ENCODE measurements at places on chromosomes 11 and 22.

DNA sequence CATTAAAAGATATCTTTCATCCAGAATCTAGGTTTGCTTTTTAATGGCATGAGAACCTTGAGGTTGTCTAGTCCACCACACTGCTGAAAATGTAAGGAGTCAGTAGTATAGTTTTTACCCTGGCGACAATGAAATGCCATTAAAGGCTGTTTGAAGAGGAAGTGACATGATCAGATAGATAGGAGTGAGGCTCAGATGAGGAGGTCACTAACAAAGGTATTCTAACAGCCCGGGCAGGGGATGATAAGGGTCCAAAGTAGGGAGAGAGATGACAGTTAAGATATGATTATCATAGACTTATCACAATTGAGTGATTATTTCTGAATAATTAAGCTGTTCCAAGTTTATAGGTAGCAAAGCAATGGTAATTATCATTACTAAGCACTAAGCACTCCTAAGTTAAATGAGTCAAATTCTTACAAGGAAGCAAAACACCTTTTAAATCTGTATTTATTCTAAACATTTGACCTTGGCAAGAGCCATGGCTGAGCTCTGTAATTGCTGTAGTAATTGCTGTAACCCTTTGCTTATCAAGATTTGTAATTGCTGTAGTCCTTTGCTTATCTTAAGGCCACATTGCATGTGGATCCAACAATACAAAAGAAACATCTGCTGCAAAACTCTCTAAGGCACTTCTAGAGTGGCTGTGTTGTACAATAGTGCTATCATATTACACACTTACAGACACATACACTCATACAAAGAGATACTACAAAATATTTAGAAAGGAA lies 92.6 kb downstream of the ENTHD1 start:
- DNase-seq = no peak

DNA sequence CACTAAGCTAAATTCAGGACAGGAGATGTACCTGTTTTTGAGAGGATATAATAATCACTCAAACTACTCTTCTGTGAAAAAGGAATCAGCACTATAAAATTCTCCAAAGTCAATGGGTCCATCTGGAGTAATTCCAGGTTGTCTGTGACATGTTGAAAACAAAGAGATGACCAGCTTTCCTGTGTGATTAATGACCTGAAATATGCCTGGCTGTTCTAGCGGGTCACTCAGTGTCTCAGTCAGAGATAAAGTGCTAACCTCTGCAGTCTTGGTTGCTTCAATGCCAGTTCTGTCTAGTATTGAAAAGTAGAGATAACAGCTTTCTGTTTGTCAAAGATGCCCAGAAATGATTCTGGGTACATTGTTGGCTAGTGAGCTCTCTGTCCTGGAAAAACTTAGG lies 722.6 kb upstream of the TENM4 start:
- no peak for DNase-seq

- DNase-seq = no peak
These were observed 332.4 kb downstream of the TBC1D22A start for GRCh38 chr22:47094861-47095330.

DNA sequence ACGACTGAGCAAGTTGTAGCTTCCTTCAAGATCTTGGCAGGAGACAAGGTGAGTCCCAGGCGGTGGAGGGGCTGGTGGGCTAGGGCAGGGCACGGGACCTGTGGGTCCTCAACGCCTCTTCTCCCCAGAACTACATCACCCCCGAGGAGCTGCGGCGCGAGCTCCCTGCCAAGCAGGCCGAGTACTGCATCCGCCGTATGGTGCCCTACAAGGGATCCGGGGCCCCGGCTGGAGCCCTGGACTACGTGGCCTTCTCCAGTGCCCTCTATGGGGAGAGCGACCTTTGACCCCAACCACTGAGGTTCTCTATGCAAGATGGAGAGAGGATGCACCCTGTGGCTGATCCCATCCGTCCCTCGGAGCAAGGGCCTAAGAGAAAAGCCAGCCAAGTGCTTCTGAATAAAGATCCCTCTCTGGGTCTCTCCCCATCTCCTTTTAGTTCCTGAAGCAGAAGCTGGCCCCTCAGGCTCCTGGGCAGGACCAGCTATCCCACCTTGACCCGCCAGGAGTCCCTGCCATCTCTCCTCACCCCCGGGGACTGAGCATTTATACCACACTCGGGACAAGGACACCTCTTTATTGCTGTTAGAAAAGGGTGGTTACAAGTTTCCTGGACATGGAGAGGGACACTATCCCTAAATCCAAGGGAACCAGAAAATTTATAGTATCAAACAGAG lies 5.4 kb downstream of the CTSF start:
- no peak for DNase-seq

DNA sequence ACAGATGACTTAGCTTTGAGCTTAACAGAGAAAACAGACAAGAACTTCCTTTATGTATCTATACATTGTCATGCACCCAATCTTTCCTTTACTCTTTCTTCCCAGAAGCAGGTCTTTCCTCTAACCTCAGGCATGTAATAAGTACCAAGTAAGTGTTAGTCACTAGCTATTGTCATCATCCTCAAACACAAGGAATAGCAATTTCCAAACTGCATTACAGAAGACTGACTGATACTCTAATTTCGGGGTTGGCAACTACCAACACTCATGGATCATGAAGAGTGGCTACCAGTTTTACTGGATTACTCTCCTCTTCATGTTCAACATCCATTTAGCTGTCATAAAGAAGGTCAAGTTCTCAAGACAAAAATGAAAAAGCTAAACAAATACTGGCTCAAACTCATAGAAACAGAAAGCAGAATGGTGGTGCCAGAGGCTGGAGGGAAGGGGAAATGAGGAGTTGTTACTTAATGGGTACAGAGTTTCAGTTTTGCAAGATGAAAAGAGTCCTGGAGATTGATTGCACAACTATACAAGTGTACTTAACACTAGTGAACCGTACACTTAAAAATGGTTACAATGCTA lies 111.6 kb downstream of the SIK3 start:
- no peak for DNase-seq

GRCh38 chr22:40408718-40409612 lies 38.6 kb downstream of the SGSM3 start:
- DNase-seq = no peak

DNA sequence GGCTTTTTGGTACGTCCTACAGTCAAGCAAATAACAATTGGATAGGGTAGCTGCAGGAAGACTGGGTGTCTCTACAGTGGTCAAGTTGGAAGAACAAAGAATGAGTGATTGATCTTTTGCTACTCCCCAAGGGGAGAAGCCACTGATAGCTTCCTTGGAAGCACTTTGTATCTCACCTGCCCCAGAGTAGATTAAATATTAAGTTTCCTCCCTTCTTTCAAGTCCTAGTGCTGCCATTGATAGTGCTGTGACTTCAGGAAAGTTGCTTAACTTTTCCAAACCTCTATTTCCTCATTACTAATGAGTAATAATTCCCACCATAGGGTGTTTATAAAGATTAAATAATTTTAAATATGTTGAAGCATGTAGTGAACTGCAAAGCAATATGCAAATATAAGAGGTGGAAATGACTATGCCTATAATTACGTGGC lies 35.6 kb upstream of the EHF start:
- no peak for DNase-seq

GRCh38 chr11:130815097-130815802 lies 101.0 kb downstream of the SNX19 start:
- DNase-seq = no peak

GRCh38 chr11:17389957-17390649 lies 1.6 kb upstream of the KCNJ11 start:
- DNase-seq = no peak

GRCh38 chr22:23862103-23862502 lies 4.4 kb downstream of the SLC2A11 start:
- no peak for DNase-seq

GRCh38 chr11:94526645-94527438 lies 14.6 kb downstream of the C11orf97 start:
- DNase-seq = no peak

GRCh38 chr22:23501261-23501619 lies 78.8 kb downstream of the IGLL1 start:
- DNase-seq = no peak

DNA sequence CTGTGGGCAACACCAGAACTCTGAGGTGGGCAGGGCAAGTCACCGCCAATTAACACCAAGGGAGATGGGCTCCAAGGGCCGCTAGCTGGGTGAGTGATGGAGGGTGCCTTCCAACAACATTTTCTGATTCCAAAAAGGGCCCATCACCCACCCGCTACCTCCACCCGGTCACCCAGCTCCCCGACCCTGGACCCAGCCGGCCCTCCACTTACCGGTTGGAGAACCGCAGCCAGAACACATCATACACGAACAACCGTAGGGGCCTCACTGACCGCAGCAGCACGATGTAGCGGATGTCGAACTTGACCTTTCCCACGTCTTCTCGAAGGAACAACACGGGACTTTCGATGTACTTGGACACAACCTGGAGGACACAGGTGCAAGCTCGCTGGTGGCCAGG lies 14.7 kb downstream of the TTLL12 start:
- DNase-seq = no peak

DNA sequence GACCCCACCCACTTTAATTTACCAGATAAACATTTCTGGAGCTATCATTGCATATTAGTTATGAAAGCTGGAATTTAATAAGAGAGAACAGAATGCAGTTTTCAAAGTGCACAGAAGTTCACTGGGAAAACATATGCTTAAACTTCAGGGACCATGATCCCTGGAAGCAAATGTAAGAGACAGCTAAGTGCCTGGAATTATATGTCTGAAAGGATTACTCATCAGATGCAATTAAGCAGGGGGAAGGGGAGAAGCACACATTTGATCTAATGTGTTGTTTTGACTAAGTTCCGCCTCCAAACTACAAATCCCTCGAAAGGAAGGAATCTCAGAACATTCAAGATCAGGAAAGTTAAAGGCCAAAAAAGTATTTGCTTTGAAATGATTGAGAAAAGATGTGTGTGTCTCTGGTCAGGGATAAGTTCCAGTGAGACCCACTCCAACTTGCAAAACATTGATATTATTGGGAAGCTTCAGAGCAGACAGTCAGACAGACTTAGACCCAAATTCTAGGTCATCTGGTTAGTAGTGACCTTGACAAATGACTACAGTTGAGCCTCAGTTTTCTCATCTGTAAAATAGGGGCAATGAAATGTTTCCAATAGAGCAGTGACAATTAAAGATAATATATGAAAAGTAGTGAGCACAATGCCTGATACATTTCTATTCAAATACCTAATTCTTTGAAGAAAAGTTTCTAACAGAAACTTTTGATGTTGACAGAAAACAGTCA lies 147.6 kb downstream of the ME3 start:
- DNase-seq = no peak

- DNase-seq = no peak
These were observed 75.8 kb downstream of the ARHGAP8 start for GRCh38 chr22:44828193-44828592.
